Stimulated activated CD4-positive, alpha-beta T cell treated with anti-CD3 and anti-CD28 coated beads, Interleukin-1b, Interleukin-23, amount 100 ng/mL, for 4 hours (primary cell): ENCODE measurements at places on chromosomes 12 and 14.

GRCh38 chr14:77190977-77191376, 9.4 kb downstream of the TMEM63C start:
- no peak for DNase-seq

DNA sequence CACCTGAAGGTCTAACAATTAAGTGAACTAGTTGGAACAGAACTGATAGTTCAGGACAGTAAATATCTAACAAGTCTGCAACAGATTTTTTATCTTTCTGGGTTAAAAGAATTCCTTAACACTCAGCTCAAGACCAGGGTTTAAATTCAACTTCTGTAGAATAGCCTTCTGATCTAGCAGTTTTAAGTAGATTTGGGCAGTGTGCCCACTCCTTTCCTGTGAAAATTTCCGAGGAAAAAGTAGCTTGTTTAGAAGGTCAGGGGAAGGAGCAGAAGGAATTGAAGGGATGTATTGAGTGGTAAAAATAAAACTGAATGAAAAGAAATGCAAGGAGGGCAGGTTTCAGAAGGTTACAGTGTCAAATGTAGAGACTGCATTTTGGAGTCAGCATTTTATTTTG, 45.8 kb downstream of the ATL1 start:
- DNase-seq, result no peak

- DNase-seq, result no peak
Observed at GRCh38 chr12:98485792-98486340, 29.5 kb upstream of the TMPO start.

DNA sequence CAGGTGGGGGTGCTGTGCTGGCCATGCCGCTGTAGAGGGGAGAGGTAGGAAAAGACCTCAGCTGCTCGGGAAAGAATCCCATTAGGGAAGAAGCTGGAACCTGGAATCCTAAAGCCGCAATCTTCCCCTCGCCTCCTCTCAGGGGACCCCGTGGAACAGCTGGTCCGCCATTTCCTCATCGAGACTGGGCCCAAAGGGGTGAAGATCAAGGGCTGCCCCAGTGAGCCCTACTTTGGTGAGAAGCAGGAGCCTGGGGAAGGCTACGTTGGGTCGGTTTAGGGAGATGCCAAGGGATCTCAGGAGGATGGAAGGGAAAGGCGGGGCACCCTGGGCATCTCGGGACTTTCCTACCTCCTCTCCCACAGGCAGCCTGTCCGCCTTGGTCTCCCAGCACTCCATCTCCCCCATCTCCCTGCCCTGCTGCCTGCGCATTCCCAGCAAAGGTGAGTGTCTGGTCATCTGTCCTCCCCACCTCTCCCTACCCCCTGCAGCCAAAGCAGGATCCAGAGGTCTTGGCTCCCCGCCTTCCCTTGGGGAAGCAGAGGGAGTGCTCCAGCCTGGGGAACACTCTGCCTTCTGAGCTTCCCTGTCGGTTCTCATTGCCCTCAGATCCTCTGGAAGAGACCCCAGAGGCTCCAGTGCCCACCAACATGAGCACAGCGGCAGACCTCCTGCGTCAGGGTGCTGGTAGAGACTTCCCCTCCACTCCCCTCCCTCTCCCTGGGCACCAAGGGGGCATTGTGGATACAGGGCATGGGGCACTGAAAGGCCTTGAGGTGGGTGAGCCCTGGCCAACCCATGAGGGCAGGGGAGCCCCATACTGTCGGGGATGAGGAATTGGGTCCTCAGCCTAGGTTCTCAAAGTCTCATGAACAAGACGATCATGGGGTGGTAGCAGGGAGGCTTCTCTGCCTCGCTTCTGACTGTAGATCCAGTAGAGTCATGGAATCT, 12.4 kb downstream of the TNS2 start:
- DNase-seq, result no peak

- no peak for DNase-seq
Observed at GRCh38 chr12:12693111-12693671, 2.8 kb downstream of the GPR19 start.

DNA sequence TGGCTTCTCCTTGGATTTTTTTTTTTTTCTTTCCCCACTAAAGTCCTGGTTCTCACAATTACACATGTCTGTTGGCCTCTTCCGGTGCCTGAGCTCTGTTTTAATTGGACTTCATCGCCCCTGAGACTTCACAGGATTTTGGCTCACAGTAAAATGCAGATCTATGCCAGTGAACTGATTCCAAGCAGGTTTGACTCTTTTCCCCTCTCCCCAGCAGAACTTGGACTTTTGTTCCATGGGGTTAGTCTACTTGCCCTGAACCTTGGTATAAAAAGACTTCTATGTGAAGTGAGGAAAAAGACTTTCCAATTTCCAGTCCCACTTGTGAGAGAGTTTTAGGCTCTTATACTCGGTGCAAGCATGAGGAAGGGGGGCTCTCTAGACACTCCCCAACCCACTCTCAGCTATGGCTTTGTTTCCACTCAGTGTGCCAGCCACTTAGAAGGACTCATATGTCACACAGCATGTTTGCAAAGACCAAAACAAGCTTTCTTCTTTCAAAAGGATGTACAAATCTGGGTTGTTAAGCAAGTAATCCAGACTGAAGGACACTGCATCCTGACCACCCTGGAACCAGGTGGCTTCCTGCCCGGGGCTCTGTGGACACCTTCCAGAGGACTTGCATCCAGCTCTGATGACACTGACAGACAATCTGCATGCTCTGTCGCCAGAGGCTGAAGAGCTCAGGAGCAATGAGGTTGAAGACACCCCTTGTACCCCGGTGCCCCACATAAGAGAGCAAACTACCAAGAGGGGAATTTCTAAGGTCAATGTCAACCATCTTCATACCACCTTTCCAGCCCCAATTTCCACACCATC, 221.9 kb upstream of the EGLN3 start:
- no peak for DNase-seq

DNA sequence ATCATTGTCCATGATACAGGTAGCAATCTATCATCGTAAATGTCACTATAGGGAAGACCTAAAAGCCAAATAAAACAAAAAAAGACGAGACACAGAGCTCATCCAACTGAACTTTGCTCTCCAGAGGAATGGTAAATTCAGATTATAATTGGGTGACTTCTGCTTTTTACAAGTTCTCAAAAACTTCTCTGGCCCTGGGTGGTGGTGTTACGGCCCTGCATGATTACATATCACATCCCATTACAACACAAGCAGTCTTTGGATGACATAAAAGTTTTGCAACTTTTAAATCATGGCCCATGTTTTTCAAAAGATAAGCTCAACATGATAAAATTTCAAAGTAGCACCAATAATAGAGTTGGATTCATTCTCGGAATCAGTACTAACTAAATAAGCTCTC, 299.6 kb downstream of the DIO2 start:
- no peak for DNase-seq

DNA sequence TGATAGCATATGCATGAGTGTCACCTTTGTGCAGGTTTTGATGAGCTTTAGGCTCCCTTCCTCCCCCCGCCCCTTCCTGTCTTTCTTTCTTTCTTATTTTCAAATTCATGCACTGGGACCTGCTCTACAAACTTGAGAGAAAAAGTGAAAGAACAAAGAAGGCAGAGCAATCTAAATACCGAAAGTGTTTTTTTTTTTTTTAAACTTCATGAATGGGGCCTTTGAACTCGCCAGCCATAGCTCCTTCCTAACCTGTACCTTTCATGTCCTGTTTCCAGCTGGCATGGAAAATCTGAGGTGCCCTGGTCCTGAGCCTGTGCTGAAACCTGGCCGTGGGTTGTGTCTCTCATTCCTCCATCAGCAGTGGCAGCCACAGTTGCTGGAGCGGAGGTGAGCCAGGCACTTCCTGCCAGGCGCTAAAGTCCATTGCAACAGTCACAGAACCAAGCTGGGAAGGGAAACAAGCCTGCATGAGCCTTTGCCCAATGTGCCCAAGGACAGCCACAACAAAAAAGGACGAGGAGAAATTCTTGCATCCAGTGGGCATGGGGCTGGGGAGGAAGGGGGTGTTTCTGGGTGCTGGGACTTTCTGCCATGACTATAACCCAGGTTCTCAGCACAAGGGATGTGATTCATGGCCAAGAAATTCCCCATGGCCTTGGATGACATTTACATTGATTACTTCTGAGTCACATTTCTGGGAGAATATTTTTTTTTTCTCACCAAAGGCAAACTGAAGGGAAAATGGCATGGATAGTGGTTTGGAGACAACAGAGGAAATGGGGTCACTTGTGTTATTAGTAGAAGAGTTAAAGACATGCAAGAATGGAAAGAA, 102.7 kb downstream of the TMEM30B start:
- DNase-seq, result no peak

DNA sequence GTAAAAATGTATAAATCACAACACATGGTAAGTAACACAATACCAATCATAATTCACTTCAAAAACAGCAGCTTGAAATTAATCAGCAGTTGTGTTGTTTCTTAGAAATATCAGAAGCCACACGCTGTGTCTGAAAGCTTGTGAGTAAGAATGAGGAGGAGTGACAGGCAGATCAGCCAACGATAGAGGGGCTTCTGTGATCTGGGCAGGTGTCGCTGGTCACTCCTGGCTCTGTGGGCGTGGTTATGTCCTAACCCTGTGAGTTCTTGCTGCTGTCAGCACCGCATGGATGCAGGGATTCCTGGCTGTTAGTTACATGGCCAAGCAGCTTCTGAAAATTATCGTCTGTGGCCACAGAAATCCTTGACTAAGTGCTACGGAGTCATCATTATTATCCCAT, 123.4 kb downstream of the SLC25A47 start:
- no peak for DNase-seq

DNA sequence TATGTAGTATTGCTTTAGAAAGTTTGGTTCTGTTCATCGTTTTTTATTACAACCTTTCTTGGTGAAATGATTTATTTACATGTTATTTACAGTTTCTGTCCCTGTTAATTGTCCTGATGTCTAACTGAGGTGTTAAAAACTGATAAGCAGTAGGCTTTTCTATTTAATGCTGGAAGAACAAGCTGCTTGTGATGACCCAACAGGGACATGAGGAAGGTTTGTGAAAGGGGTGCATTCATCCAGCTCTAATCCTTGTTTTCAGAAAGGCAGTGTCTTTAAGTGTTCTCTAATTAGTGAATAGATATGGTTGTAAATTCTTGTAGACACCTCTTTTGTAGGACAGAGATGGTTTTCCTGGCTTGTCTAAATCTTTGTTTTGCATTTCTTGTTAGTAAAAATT, 191.4 kb downstream of the FOXA1 start:
- DNase-seq, result no peak

- no peak for DNase-seq
Observed at GRCh38 chr12:64694130-64695040, 64.8 kb downstream of the GNS start.

- no peak for DNase-seq
Observed at GRCh38 chr12:116182359-116183063, 95.0 kb downstream of the MED13L start.

- DNase-seq, result no peak
Observed at GRCh38 chr12:120131116-120131515, 14.6 kb upstream of the RAB35 start.

DNA sequence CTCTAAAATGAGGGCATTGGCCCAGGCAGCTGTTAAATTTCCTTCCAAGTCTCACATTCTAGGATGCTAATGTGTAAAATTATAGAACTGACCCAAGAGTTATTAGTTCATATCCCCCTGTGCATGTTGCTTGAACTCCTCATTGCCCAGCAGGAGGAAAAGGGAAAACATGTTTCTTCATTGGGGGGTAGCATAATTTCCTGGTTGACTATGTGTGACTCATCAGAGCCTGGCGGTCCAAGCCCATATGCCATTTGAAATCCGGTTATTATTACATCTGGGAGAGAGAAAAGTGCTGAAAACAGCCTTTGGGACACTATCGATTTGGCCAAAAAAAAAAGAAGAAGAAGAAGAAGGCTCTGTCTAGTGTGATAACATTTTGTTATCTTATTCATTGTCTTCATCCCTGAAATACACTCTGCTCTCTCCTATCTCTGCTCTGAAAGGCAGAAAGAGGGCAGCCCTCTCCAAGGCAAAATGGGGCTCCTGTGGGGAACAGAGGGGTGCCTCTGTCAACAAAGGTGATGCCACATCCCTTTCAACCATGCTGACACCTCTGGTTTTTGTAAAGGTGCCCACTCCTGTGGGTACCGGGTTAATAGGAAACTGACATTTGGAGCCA, 114.2 kb downstream of the DAD1 start:
- DNase-seq, result no peak

DNA sequence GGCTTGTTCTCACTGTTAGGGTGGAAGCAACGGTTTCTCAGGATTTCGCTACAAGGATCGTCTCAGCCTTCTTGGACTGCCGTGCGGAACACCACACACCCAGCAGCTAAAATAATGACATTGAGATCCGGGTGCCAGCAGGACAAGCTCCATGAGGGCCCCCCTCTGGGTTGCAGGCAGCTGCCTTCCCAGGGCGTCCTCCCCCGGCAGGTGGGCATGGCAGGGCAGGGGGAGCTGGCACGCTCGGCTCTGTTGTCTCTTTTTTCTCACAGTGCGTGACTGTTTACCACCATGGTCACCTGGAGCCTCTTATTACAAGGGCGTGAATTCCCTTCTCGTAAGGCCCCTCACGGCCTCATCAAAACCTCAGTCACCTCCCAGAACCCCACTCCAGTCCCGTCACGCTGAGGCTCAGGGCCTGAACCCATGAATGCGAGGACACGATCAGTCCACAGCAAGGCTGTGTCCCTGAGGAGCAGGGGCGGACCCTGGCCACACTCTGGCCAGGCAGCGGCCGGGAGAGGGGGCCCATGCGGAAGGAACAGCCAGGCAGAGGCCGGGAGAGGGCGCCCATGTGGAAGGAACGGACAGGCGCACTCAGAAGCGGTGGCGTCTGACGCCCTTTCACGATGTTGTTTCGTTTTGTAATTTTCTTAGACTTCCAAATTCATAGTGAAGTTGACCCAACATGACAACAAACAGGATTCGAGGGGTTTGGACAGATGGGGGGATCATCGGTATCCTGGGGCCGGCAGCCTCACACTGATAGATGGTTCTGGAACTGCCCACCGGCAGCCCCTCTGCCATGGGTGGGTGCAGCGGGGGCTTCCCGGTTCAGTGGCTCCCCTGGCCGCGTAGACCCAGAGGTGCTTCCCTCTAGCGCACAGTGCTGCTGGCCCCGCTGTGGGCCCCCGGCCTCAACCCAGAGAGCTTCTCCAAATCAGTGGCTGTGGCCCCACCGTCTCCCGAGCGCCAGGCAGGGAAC, 10.0 kb downstream of the LRCOL1 start:
- DNase-seq, result no peak

- DNase-seq, result no peak
Observed at GRCh38 chr14:95237958-95238340, 80.6 kb upstream of the DICER1 start.

DNA sequence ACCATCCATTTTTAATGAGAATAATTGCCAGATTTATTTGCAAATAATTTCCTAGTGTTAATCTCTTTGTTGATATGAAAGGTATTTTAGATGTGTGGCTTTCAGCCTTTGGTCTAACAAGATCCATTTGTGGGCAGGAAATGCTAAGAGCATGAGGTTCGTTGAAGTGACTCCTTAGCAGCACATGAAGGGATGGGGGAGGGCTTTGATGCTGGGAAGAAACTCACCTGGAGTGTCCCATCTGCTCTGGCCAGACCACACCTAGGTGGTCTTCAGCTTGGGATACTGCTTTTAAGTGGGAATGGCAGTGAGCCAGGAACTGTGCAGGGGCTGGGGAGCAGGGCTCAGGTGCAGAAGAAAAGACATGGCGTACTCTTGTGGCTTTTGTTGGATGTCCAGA, 13.6 kb downstream of the SFSWAP start:
- DNase-seq, result no peak

- no peak for DNase-seq
Observed at GRCh38 chr14:31080056-31080455, 53.9 kb upstream of the STRN3 start.
